Myocyte (in vitro differentiated cells): ENCODE measurements at places on chromosomes 4 and X. TPM values are rescaled to one million over a fixed set of nuclear protein-coding genes. Genes with fewer than 3 reads are reported as not detected.

The ODAM gene
- total RNA-seq: not detected in 2 replicates

The CT55 gene
- total RNA-seq: not detected in 2 replicates

The DUSP21 gene
- not detected in 2 replicates for total RNA-seq

The GTPBP6 gene
- total RNA-seq: 78.7 and 82.3 TPM in 2 replicates

The DCHS2 gene
- total RNA-seq: 0.03 and 0.05 TPM in 2 replicates

The GUCY1B1 gene
- 8.3 and 9.6 TPM in 2 replicates for total RNA-seq

The PSMD10 gene
- 77.4 and 92.0 TPM in 2 replicates for total RNA-seq

The CDS1 gene
- total RNA-seq: 0.05 TPM in 2 replicates

The CSAG1 gene
- not detected in 2 replicates for total RNA-seq

The SLC25A53 gene
- 3.9 and 5.3 TPM in 2 replicates for total RNA-seq

The CENPVL1 gene
- 0.24 TPM in 1 of 2 replicates, not detected in the other for total RNA-seq

The GRID2 gene
- 0.05 and 0.16 TPM in 2 replicates for total RNA-seq

The PRR32 gene
- 0.26 TPM in 1 of 2 replicates, not detected in the other for total RNA-seq

The RS1 gene
- total RNA-seq: not detected in 2 replicates

The TNIP3 gene
- not detected in 2 replicates for total RNA-seq
